ENCODE measurements at places on chromosomes 3 and 15.
A peak's percentile ranks its signal among the peaks of the same experiment; 100 is the strongest.

DNA sequence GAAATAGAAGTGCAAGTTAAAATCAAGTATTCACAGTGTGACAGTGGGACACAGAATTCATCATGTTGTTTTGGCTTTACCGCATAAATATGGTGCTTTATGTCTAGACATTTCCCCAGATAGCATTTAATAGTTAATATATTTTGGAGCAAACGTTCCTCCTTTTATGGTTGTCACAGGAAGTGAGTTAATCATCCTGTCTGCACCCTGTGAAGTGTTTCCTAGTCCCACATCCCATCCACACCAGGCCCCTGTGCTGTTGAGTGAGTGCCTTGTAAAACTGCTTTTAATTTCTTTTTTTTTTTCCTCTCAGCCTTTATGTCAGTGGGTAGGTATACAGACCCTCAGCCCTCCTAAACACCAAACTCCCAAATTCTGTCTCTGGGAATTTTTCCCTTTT lies 393.7 kb downstream of the FEZF2 start:
- no peak for DNase-seq

GRCh38 chr3:65751123-65751700 lies 287.5 kb downstream of the MAGI1 start:
- no peak for DNase-seq

- no peak for DNase-seq
Measured at GRCh38 chr3:151307583-151308488, 8.8 kb downstream of the GPR87 start.

DNA sequence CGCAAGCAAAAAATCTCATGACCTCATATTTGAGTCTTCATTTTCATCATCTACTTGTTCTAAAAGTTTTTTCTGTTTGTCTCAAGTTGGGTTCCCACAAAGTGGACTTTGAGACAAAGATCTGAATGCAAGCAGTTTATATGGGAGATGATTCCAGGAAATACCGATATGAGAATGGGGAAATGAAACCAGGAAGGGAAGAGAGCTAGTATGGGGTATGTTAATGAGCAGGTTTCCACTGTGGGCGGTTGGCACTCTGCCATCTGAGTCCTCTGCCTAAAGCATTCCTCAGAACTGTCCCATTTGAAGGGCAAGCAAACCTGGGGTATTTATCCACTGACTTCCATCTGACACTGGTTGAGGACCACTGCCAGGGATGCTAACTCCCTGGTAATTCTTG lies 8.8 kb downstream of the ADPRH start:
- DNase-seq = no peak

DNA sequence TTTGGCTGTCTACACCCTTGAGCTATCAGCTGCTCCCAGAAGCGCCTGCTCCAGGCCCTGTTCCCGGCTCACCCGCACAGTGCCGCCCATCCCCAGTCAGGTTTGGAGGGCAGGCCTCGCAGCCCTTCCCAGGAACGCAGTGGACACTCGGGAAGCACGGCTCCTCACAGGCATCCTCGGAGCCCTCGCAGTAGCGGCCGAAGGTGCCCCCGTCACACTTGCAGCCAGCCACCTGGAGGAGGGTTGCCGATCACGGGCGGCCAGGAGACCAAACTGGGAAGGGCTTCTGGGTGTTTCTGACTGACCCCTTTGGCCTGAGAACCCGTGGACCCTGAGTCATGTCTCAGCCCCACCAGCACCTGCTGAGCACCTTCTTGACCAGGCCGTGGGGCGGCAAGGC lies 33.4 kb downstream of the MUC20 start:
- DNase-seq = no peak

- DNase-seq = no peak
Measured at GRCh38 chr3:162015856-162016255, 519.2 kb downstream of the OTOL1 start.

DNA sequence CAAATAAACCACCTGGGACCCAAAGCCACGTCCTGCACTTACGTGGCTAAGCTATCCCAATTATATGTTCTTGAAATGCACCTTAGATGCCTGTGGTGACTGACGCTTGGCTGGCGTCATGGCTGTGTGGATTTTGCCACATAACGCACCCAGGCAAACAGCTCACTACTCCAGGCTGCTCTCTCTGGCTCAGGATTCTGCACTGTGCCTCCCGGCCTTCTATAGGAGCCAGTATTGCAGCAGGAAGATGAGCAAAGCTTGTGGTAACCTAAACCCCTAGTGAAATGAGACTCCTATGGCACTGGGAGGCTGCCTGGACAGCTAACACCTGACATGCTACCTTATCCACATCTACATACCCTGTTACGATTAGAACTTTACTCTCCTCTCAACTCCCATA lies 179.3 kb downstream of the THRB start:
- DNase-seq = no peak

- DNase-seq = peak; percentile 74
Measured at GRCh38 chr15:35624881-35625280, 78.9 kb upstream of the DPH6 start.

DNA sequence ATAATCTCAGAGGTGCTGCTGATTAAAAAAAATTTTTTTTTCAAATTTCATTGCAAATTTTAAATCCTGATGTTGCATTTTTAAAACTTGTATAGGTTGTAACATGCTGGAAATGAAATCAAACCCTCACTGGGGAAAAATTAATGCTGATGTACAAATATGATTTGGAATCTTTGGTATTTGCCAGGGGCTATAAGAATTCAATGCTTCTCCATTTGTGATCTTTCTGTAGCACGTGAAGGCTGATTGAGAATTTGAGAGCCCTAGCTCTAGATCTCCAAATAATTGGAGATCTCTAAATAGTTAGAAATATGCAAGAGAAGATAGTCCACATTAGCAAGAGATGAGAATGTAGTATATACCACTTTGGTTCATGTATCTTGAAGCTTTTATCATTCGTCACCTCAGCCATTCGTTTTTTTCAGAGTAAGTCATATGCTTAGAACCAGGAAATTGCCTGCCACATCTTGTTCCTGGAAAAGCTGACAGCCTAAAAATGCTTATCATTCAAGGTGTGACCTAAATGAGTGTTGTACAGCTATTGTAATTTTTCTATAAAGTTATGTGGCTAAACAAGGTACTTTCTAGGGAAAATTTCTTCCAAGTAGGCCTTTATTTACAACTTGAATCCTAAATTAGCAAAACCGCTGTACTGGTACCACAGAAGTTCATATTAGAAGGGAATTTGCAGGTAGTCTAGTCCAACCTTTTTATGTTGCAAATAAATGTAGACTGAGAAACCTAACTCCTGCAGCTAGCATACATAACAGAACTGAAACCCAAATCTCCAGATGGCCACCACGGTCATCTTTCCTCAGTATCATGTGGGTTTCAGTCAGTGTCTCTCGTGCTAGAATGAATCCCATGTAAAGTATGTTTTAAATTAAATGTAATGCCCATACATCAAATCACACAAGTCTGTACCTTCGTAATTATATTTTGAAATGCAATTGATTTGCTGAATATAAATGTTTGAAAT lies 48.5 kb downstream of the FNDC3B start:
- DNase-seq = no peak

DNA sequence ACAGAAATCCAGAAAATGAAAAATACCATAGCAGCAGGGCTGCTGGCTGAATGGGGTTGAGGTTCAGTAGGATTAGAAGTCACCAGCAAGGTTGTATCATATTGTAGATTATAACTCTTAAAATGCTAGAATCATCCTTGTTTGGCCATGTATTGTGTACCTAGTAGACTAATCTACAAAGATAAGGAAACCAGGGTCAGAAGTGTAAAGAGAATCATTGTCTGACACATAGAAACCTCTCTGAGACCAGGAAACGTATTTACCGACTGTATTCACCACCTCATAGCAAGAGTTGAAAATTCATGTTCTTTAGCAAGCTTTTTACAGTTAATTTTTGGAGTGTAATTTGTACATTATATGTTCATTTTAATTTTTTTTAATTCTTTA lies 168.8 kb downstream of the ECT2 start:
- DNase-seq = no peak

GRCh38 chr15:54599386-54599785 lies 597.4 kb downstream of the RSL24D1 start:
- no peak for DNase-seq

DNA sequence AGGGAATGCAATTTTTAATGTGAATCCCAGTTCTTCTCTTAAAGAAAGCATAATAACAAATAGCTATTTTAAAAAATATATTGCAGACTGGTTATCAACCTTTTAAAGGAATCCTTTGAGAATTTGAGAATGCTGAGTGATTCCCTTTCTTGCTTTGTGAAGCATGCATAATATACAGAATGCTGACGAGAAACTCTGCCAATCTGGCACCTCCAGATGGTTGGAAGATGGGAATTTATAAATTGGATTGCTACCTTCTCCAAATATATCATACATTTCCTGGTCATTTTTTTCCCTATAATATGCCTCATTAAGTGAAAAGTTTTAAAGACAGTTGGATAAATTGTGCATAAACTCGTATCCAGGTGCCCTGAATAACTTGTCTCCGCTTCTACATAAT lies 333.9 kb upstream of the ARPP21 start:
- no peak for DNase-seq

- no peak for DNase-seq
Measured at GRCh38 chr3:28726840-28727239, 378.2 kb upstream of the AZI2 start.

DNA sequence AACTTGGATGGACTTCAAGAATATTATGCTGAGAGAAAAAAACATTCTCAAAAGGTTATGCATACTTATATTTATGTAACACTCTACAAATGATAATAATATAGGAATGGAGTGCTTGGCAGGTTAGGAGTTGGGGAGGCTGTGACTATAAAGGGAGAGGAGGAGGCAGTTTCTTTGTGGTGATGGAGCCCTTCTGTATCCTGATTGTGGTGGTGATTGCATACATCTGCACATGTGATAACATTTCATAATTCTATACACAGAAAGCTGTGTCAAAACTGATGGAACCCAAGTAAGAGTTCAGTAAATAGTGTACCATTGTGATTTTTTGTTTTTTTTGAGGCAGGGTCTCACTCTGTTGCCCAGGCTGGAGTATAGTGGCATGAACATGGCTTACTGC lies 31.7 kb upstream of the FAM3D start:
- DNase-seq = no peak

DNA sequence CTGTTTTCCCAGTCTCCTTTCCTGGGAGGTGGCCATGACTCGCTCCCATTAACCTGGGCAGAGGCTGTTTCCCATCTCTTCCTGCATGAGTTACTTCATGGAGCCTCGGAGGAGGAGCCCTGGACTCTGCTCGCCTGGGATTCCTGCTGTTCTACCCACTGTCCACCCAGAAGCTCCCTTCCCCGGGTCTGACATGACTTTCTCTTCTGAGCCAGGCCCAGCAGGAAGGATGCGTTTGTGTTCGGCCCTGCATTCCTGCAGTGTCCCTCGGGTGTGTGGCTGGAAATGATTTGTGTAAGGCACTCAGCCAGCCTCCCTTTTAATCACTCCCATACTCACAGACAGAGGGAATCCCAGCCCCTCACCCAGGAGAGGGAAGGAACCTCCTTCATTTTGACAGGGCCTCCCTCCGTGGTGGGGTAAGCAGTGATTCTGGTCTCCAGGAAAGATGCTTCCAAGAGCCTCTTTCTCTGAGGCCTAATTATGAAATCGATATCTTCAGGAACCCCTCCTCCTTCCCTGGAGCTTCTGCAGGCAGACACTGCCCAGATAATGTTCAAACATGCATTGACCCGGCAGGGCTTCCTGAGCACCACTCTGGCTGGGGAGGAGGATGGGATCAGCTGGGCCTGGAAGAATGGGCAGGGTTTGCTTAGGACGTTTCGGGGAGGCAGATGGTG lies 41.6 kb upstream of the DLG1 start:
- peak; percentile 40 for DNase-seq

- no peak for DNase-seq
Measured at GRCh38 chr3:185912929-185913901, 24.6 kb downstream of the TRA2B start.

DNA sequence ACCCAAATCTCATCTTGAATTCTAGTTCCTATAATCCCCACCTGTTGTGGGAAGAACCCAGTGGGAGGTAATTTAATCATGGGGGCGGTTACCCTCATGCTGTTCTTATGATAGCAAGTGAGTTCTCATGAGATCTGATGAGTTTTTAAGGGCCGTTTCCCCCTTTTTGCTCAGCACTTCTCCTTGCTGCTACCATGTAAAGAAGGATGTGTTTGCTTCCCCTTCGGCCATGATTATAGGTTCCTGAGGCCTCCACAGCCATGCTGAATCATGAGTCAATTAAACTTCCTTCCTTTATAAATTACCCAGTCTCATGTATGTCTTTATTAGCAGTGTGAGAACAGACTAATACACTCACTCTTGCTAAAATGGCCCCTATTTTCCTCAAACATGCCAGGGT lies 374.7 kb downstream of the TUSC7 start:
- DNase-seq = no peak

DNA sequence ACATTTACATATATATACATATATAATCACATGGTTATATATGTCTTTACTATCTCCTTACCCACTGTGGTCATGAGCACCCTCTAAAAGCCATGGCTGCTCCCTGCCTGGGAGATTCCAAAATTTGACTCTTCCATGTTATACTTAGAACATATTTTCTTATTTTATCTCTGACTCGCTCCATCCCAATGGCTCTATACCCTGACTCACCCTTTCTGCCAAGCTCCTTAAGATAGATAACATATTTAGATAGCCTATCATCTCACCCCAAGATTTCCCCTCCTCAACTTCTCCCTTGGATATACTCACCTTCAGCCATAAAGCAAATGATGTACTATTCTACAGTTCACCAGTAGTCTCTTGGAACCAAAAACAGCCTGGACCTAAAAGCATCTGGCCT lies 65.1 kb downstream of the CD200R1L start:
- no peak for DNase-seq

DNA sequence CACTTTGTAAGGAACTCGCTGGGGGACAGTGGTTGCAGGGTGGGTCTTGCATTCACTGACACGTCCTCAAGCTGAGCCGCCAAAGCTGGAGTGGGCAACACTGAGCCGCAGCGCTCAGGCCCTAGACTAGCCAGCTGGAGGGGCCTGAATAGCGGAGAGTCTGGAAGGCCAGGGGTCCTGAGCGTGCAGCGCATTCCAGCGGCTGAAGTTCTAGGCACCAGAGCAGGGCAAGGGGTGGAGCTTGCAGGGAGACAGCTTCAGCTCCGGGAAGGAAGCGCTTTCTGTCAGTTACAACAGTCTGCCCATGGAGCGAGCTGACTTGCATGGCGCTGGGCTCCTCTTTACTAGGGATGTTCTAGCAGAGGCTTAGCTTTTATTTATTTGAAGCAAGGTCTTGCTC lies 2.7 kb downstream of the MAP6D1 start:
- DNase-seq = no peak

GRCh38 chr3:76756577-76756976 lies 283.3 kb upstream of the ROBO2 start:
- DNase-seq = no peak

- DNase-seq = no peak
Measured at GRCh38 chr3:123789760-123790159, 94.4 kb downstream of the MYLK start.

DNA sequence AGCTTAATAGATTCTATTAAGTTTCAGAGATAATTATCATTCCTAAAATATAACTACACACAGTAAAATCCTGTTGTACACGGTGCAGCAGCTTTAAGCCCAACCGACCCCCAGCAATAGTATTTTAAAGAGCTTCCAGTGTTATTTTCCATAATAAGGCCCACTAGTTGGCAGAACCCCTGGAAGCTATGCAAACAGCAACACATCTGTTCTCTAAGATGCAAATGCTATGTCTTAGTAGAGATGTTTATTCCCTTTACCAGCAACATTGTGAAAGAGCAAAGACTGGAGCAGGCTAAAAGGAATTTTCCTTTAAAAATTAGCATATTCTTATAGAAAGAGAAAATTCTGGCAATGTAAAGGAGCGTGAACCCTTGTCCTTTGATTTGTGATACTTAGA lies 819.7 kb upstream of the ALCAM start:
- DNase-seq = no peak

Measured in AG09319 (cell line).